ENCODE measurements at places on chromosomes 4 and X. TPM values are rescaled to one million over a fixed set of nuclear protein-coding genes. Genes with fewer than 3 reads are reported as not detected.

FDCSP gene
- not detected for polyA plus RNA-seq

CHRDL1 gene
- not detected for polyA plus RNA-seq

UGT2B11 gene
- not detected for polyA plus RNA-seq

UCP1 gene
- polyA plus RNA-seq: not detected

TLR1 gene
- polyA plus RNA-seq: 117 TPM

LRCH2 gene
- polyA plus RNA-seq: not detected

NCAPG gene
- polyA plus RNA-seq: not detected

MAGEA3 gene
- not detected for polyA plus RNA-seq

ASMT gene
- polyA plus RNA-seq: not detected

GPAT3 gene
- 10.0 TPM for polyA plus RNA-seq

- no peak for DNase-seq
Measured at GRCh38 chr4:145781351-145781750, 101.4 kb downstream of the C4orf51 start.

DNA sequence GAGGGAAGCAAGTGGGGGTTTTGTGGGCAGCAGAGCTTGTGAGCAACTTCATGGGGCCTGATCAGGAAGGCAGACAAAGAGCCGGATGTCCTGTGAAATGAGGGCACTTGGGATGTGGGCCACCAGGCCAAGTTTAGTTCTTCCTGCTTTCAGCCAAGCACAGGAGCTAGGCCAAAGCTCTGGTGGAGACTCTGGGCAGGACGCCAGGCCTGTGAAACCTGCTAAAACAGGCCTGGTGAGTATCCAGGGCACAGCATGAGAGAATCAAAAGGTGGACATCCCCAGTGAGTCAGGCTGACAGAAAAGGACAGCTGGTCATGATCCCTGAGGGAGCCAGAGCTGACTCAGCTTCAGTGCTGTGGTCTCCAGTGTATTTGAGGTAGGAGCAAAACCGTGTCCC, 95.7 kb downstream of the NPNT start:
- DNase-seq: no peak

DNA sequence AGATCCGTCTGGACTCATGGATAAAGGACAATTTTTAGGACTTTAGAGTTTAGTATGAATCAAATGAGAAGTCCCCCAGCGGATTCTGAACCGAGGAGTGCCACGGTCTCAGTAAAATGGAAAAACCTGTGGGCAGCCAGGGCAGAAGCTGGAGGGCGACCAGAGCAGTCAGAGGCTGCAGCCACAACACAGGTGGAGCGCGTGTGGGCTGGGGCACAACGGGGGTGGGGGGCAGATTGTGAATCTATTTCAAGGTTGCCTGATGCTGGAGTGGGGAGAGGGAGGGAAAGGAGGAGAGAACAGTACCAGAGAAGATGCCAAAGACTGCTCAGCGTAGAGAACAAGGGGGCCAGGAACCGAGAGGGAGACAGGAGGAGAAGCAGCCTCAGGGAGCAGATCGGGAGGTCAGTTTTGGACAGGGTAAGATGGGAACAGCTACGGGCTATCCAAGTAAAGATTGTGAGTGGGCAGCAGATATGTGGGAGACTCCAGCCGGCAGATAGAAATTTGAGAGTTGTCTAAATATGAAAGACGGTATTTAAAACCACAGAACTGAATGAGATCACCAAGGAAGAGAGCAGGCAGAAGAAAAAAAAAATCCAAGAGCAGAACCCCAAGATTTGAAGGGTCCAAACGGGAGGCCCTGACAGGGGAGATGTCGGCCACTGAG, 9.5 kb downstream of the FAT1 start:
- no peak for DNase-seq

DNA sequence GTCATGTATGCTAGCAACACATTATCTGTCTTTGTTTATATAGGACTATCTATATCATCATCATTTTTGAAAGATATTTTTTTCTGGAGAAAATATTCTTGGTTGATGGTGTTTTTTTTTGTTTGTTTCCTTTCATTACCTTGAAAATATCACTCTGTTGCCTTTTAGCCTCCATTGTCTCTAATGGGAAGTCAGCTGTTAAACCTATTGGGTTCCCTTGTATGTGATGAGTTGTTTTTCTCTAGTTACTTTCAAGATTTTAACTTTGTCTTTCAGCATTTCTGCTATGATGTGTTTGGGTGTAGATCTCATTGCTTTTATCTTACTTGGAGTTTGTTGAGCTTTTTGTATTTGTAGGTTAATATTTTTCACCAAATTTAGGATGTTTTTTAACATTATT, 124.4 kb downstream of the EDA start:
- no peak for DNase-seq

DNA sequence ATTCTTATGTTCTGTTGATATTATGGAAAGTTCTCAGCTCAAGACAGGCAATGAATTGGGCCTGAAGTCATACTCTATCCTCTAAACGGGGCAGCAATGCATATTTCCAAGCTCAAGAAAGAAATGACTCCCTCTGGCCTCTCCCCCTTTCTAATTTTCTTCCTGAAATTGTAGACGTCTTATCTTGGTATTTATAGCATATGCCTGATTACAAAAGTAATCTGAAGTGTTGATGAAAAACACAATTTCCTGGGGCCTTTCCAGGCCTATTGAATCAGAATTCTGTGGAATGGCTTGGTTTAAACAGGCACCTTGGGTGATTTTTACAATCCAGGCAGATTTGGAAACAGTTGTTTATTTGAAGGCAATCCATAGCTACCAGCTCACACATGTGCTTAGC, 21.4 kb upstream of the PGRMC2 start:
- no peak for DNase-seq

- DNase-seq: no peak
Measured at GRCh38 chrX:19440713-19441112, 74.6 kb downstream of the MAP3K15 start.

GRCh38 chr4:55111601-55112000, 13.8 kb downstream of the KDR start:
- DNase-seq: no peak

GRCh38 chr4:145865274-145865941, 73.2 kb downstream of the ZNF827 start:
- no peak for DNase-seq

DNA sequence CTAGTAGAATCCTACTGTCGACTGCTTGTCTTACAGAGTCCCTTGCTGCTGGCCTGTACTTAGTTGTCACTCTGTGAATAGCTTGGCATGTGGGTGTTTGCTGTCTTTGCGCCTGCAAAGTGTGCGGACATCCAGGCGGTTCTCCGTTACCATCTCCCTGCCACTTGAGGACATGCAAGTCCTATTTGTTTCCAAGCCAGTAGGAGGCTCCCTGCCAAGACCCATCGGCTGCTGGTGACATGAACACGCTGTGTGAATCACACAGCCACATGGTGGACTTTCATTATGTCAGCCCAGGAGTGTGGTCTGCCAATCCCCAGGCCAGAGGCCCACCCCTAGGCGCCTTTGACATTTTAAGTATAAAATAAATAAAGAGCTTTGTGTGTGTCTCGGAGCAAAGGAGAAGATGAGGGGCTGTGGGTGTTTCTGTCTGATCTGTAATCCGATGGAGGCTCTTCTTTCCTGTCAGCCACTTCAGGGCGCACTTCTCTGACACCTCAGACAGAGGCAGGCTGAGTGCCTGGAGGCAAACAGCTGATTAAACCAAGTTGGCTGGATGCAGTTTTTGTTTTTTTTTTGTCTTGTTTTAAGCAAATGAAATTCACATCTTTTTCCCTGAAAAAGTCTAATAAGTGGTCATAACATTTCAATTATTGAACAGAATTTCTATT, 51.5 kb downstream of the ALPK1 start:
- no peak for DNase-seq

DNA sequence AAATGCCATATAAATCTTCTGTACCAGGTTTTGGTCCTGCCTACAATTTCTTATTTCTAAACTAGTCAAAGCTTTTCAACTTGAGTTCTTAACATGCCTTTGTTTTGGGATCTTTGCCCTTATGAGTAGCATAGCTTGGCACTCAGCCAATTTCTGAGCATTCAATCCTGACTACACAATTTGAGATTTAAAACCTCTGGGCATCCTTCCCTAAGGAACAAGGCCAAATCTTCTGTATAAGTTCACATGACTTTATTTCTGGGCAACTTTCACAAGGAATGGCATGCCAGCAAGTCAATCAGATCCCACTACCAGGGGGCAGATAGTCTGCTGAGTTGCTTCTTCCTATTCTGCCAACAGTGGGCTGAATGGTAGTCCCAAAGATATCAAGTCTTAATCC, 254.2 kb downstream of the ADAMTS3 start:
- DNase-seq: no peak

- no peak for DNase-seq
Measured at GRCh38 chrX:97820170-97820569, 936.5 kb downstream of the RPA4 start.

DNA sequence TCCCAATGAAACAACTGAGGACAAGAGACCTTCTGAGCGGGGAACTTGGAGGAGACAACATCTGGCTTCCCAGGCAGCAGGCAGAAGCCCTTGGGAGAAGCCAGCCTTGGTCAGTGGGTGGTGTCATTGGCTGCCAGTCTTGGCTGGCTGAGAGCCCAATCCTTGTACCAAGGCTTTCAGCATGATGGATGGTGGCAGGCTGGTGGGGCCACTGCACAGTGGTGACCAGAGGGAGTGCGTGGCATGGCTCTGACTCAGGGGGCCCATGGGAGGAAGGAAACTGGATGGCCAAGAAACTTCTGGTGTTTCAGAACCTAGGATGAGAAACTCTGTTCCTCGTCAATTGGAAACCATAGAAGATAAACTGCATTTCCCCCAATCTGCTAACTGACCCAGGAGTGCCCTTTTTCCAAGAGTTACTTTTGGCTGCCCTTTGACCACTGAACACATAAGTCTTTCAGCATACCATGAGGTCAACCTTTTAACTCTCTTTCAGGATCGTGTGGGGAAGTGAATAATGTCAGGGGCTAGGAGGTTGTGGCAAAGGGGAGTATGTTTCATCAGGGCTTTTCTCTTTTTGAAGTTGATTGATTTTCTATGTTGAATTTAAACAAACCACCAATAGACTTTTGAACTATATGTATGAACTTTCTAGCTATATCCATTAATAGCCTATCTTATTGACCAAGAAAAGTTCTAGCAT, 60.9 kb downstream of the SOWAHB start:
- DNase-seq: no peak

DNA sequence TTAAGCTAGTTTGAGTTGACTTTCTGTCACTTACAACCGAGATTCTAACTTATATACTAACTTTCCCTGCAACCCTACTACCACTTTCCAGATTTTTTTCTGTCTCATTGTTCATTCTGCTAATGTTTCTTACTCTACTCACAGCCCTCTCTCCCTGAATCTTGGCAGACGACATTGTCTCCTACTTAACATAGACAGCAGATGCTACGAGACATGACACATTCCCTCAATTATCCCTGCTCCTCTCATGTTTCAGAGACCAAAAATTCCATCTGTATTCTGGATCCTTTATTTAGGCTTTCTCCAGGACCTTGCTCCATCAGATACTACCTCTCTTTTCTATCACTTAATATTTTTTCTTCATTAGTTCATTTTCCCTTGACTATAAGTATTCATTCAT, 379.1 kb upstream of the TEX13C start:
- no peak for DNase-seq

DNA sequence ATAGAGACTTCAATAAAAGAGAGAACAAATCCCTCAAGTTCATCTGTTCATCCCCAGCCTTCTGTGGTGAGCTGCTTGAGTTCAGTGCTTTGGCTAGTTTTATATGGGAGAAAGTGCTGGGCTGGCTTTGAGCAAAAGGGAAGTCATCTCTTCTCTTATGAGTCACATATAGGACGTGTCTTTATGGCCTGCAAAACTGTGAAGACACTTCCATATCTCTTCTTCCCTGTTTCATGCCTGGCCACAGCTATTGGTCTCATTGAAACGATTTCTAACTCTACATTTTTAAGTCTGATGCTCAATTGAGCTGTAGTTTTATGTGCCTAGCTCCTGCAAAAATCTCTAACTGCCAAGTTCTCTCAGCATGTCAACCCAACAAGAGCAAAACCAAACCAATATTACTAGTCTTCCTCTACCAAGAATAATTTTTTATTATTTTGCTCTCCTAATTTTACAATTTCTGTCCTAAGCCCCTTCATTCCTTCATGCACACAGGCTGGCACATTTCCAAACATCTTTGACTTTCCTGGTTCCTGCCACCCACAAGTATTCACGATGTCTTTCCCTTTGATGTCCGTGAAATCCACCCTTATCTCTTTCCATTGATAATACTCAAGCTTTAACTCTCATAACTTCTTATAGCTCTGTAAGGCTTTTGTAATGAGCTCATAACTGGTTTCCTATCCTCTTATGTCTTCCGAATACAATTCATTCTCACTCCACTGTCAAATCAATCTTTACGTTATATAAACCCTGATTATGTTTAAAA, 165.3 kb downstream of the BTC start:
- DNase-seq: peak; percentile 82

DNA sequence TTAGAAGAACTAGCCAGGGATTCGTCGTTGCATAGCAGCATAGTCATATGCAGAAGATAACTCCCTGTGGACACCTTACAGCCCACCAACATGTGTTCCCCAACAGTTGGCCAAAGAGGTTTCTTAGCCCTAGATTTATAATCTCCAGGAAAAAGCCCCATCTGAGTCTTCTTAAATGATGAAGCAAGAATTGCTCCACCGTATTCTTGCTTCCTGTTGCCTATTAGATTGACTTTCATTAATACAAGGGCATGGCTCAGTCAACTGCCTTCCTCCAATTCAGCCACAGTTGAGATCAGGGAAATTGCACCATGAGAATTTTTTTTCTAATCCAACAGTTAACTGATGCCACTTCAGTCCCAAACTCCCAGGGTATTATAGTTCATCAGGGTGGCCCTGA, 5.2 kb upstream of the AFF2 start:
- DNase-seq: peak; percentile 55

- no peak for DNase-seq
Measured at GRCh38 chr4:91279899-91280298, 1023.9 kb upstream of the GRID2 start.

DNA sequence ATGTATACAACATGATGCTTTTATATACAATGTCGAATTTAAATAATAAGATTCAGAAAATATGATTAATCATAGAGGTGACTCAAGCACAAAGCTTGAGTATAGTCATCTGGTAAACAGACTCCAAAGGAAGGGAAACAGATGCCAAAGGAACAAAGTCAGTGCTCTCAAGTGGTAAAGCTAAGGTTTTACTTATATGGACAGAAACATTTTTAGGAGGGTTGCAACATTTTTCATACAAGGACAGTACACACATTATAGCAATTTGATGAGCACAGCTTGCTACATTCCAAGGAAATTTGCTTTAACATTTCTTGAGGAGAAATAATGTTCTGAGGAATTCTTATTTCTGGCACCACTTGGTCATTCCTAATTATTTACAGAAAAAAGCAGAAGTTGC, 333.4 kb upstream of the AADAT start:
- no peak for DNase-seq

DNA sequence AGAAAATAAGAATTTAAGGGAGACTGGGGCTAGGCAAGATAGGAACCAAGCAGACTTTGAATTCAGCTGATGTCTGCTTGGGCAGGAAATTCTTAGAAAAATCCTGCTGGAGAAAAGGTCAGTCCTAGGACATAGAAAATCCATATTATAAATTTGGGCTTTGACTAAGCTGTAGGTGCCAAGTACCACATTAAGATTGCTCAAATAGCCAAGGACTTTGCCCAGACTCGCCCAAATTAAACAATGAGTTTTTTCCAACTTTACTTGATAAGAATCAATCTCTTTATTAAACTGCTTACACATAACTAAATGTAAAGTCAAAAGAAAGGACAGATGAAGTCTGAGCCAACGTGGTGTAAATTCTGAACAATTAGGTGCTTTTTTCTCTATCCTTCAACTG, 95.4 kb downstream of the FUNDC1 start:
- no peak for DNase-seq

GRCh38 chr4:23269566-23269965, 576.8 kb downstream of the GBA3 start:
- no peak for DNase-seq

- DNase-seq: no peak
Measured at GRCh38 chr4:163335384-163335783, 3.0 kb upstream of the NPY1R start.

Data from CD14-positive monocyte (primary cell).